ENCODE measurements at places on chromosomes 3 and 15. TPM values are rescaled to one million over a fixed set of nuclear protein-coding genes. Genes with fewer than 3 reads are reported as not detected.

DBR1 gene
- total RNA-seq = 8.5 TPM

DNA sequence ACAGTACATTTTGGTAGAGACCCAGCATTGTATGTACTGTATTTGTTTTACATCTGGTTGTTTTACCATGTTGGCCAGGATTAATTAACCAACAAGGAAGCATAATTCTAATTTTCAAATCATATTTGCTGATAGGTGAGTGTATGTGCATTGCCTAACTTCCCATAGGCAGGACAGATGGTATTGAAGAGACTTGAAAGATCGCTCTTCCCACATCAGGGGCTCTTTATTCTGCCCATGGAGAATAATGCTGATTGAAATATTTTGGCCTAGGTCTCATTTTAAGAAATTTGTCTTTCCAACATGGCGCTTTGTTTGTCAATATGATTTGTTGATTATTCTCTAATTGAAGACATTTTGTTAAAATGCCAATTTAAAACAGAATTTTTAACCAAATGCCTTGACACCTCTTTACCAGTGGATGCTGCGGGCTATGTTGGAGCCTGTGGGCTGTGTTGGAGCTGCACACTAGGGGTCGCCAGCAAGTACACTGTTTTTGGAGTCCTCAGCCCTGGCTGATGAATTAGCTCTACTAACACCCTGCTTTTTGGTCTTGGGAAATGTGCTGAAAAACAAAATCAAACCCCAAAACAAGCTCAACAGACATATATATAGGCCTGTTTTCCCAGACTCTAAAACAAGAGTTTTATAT, 5.3 kb downstream of the P2RY12 start:
- DNase-seq = peak; percentile 25

LTF gene
- total RNA-seq = 23.7 TPM

- no peak for DNase-seq
Measured at GRCh38 chr15:78650022-78650421, 9.0 kb upstream of the CHRNB4 start.

- DNase-seq = no peak
Measured at GRCh38 chr3:122975924-122976293, 51.7 kb downstream of the SEMA5B start.

- no peak for DNase-seq
Measured at GRCh38 chr3:171755656-171756055, 54.6 kb downstream of the PLD1 start.

STX19 gene
- total RNA-seq = not detected

FAM174B gene
- 2.5 TPM for total RNA-seq

TM2D3 gene
- total RNA-seq = 65.6 TPM

LHFPL4 gene
- 0.51 TPM for total RNA-seq

NDUFB5 gene
- 87.8 TPM for total RNA-seq

DNA sequence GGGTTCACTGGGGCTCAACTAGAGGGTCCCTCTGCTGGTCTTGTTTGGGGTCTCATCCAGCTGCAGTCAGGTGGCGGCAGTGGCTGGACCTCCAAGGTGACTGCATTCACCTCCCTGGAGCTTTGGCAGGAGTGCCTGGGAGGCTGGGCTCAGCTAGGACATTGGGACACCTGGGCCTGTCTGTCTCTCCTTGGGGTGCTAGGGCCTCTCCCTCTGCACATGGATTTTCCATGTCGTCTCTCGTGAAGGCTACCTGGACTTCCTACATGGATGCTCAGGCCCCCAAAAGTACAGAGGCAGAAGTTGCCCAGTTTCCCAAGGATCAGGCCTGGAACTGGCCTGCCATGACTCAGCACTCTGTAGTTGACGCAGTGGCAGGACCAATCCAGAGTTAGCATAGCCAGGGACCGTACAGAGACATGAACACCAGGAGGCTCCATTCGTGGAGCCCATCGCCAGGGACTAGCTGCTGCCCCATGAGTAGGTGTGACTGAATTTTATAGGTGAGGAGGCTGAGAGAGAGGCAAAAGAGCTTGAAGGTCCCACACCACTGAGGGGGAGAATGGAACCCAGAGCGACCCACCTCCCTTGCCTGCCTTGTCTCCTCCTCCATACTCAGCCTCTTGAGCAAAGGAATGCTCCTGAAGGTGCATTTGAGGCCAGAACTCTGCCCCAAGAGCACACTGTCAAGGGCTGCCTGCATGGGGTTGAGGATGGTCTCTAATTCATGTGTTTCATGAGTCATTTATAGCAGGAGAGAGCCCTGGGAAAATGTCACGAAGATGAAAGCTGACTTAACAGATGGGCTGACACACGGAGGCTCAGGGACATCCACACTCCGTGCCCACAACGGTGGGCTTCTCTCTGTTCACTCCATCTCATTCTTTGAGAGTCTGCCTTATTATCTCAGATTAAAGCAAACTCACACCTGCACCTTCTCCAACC, 13.0 kb upstream of the ALDH1A3 start:
- DNase-seq = no peak

- DNase-seq = no peak
Measured at GRCh38 chr15:66748708-66749035, 46.6 kb downstream of the SMAD6 start.

DNA sequence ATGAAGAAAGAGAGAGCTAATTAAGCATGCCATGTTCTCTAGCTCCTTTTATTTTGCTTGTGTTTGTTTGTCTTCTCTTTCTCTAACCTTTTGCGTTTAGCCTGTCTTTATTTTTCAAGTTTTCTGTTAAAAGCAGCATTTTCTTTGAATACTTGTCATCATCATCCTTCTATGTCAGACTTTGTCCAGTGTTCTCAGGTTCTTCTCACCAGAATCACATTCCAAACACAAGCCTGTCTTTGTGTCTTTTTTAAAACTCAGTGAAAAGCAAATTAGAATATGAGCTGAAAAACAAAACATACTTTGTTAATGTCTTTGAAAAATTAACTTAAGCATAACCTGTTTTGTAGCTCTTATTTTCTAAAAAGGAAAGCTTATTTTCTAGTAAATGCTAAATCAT, 62.4 kb downstream of the LEKR1 start:
- DNase-seq = no peak

COL7A1 gene
- total RNA-seq = 9.4 TPM

DNA sequence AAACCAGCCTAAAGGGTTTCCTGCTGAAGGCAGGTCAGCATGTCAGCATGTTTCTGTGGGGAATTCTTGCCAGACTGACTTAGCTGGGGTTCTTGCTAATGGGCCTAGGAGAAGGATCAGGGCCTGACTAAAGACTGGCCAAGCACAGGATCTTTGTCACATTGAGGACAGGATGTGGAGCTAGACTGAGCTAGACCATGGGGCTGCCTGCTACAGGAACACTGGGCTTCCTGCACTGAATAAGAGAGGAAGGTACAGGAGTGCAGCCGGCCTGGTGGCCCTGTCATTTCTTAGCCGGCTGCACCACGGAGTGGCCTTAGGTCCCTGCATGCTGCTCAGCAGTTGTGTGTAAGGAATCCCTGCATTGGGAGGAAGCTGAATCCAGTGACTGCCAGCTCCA, 68.2 kb downstream of the GABRG3 start:
- DNase-seq = no peak

DNA sequence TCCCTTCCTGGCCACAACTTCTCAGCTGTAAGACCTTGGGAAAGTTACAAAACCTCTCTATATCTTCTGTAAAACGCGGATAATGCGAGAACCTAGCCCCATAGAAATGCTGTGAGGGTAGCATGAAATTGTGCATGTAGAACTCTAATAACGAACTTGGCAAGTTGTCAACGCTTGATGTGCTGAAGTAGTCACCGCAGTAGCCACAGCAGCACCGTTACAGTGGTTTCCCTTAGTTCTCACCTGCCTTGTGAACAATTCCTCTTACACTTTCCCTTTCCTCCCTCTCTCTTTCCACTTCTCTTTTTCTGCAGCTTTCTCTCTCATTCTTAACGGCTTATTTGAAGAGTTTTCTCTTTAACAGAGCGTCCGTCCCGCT, 447 bp upstream of the SHQ1 start:
- no peak for DNase-seq

All from ovary (tissue), 10 donors.